ENCODE measurements at places on chromosomes 16 and 17. TPM values are rescaled to one million over a fixed set of nuclear protein-coding genes. Genes with fewer than 3 reads are reported as not detected.

CDT1 gene
- total RNA-seq, result 3.5 TPM

CHST5 gene
- 0.09 TPM for total RNA-seq

ACE gene
- 20.2 TPM for total RNA-seq

ATAD5 gene
- 1.4 TPM for total RNA-seq

P2RX1 gene
- 3.0 TPM for total RNA-seq

ACSM2A gene
- 0.63 TPM for total RNA-seq

CPNE2 gene
- 41.0 TPM for total RNA-seq

RGS11 gene
- 18.5 TPM for total RNA-seq

LRRC46 gene
- total RNA-seq, result not detected

DNAH9 gene
- 0.72 TPM for total RNA-seq

SLC47A2 gene
- 0.28 TPM for total RNA-seq

IRX5 gene
- not detected for total RNA-seq

ALOX15 gene
- not detected for total RNA-seq

OR4D1 gene
- not detected for total RNA-seq

GUCY2D gene
- 0.09 TPM for total RNA-seq

CSNK2A2 gene
- 48.8 TPM for total RNA-seq

FNDC8 gene
- not detected for total RNA-seq

XYLT1 gene
- total RNA-seq, result 22.7 TPM

CFAP97D1 gene
- 0.12 TPM for total RNA-seq

ABCC1 gene
- 26.2 TPM for total RNA-seq

KRTAP2-1 gene
- total RNA-seq, result not detected

UTS2R gene
- not detected for total RNA-seq

MMP25 gene
- total RNA-seq, result 3.0 TPM

PSKH1 gene
- total RNA-seq, result 16.1 TPM

LGALS9 gene
- 54.7 TPM for total RNA-seq

ABAT gene
- total RNA-seq, result 5.6 TPM

TMEM235 gene
- total RNA-seq, result not detected

HS3ST3A1 gene
- 1.9 TPM for total RNA-seq

ADAD2 gene
- not detected for total RNA-seq

PRSS22 gene
- total RNA-seq, result not detected

GFOD2 gene
- 16.5 TPM for total RNA-seq

KRT32 gene
- total RNA-seq, result not detected

KCNJ2 gene
- 5.4 TPM for total RNA-seq

MT1A gene
- total RNA-seq, result 477 TPM

SCIMP gene
- 5.8 TPM for total RNA-seq

TM4SF5 gene
- not detected for total RNA-seq

MIS12 gene
- total RNA-seq, result 15.0 TPM

TAC4 gene
- not detected for total RNA-seq

NAGLU gene
- 65.9 TPM for total RNA-seq

ZNF771 gene
- total RNA-seq, result 8.7 TPM

RNF213 gene
- 83.6 TPM for total RNA-seq

ABCC3 gene
- total RNA-seq, result 19.9 TPM

HOXB1 gene
- total RNA-seq, result not detected

HES7 gene
- 0.46 TPM for total RNA-seq

CHD9NB gene
- total RNA-seq, result 0.48 TPM

PRAC2 gene
- total RNA-seq, result not detected
